ENCODE measurements at places on chromosomes 1 and 21.

- H3K4me1 ChIP-seq: peaks cover 38% of the 10 kb centered on the region
- H3K36me3 ChIP-seq: peaks cover 31% of the 10 kb centered on the region
- peak; percentile 76 for DNase-seq
- H3K4me3 ChIP-seq: no peak overlapping the region
Measured at GRCh38 chr1:43822040-43822690, 111.4 kb upstream of the ARTN start.

- no peaks in the 10 kb centered on the region for H3K36me3 ChIP-seq
- no peak for DNase-seq
- no peak overlapping the region for H3K27ac ChIP-seq
- H3K4me3 ChIP-seq: no peak overlapping the region
- no peaks in the 10 kb centered on the region for H3K27me3 ChIP-seq
- H3K4me1 ChIP-seq: no peaks in the 10 kb centered on the region
Measured at GRCh38 chr1:226903819-226904716, 33.7 kb downstream of the PSEN2 start.

DNA sequence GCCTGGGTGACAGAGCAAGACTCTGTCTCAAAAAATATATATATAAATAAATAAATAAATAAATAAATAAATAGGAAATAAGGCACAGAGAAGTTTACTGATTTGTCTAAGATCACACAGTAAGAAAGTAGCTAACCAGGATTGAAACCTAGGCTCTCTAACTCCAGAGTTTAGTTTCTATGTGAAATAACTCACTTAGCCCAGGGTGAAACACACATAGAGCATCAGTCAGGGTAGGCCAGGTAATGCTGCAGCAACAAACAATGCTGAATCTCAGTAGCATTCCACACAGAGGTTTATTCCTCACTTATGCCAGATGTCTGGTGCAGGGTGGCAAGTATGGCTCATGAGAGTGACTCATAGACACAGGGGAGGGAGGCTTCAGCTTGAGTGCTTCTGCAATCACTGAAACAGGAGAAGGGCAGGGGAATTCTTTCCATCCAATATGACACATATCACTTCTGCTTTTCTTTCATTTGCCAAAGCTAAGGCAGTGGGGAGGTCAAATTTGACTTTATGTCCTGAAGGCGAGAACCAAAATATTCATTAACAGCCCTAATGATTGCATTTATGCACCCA is 37.1 kb upstream of the KANK4 start:
- no peaks in the 10 kb centered on the region for H3K36me3 ChIP-seq
- peak overlapping the region; percentile 55 for H3K27ac ChIP-seq
- no peaks in the 10 kb centered on the region for H3K27me3 ChIP-seq
- DNase-seq: no peak
- H3K4me1 ChIP-seq: peaks cover 9% of the 10 kb centered on the region

DNA sequence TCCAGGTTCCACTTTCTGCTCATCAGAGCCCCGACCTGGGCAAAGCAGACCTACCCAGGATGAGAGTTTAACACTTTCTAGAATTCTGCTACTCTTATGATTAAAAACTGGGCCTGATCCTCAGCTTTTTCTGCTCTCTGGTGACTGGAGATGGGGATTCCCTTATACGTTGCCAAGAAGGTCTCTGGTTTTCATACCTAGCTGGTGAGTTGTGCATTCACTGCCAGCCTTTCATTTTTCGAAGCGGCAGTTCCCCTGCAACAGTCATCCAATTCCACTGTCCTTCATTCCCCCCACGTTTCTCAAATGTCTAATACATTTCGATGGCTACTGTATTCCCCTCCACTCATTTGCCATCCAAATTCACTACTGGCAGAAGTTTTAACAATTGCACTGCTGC is 135.3 kb downstream of the ADSS2 start:
- no peaks in the 10 kb centered on the region for H3K36me3 ChIP-seq
- no peak overlapping the region for H3K4me3 ChIP-seq
- no peak overlapping the region for H3K27ac ChIP-seq
- DNase-seq: no peak
- no peaks in the 10 kb centered on the region for H3K4me1 ChIP-seq

GRCh38 chr1:113732802-113733201 is 26.5 kb downstream of the PHTF1 start:
- no peak overlapping the region for H3K27ac ChIP-seq
- H3K4me1 ChIP-seq: no peaks in the 10 kb centered on the region
- no peaks in the 10 kb centered on the region for H3K27me3 ChIP-seq

- no peaks in the 10 kb centered on the region for H3K27me3 ChIP-seq
- H3K4me1 ChIP-seq: peaks cover 16% of the 10 kb centered on the region
- DNase-seq: no peak
- H3K36me3 ChIP-seq: no peaks in the 10 kb centered on the region
- H3K27ac ChIP-seq: peak overlapping the region; percentile 41
- no peak overlapping the region for H3K4me3 ChIP-seq
Measured at GRCh38 chr1:204591473-204592090, 75.4 kb downstream of the MDM4 start.

- H3K36me3 ChIP-seq: no peaks in the 10 kb centered on the region
- no peak for DNase-seq
- H3K4me1 ChIP-seq: peaks cover 27% of the 10 kb centered on the region
- no peaks in the 10 kb centered on the region for H3K27me3 ChIP-seq
- no peak overlapping the region for H3K4me3 ChIP-seq
Measured at GRCh38 chr1:187685333-187685732, 856.6 kb downstream of the PLA2G4A start.

DNA sequence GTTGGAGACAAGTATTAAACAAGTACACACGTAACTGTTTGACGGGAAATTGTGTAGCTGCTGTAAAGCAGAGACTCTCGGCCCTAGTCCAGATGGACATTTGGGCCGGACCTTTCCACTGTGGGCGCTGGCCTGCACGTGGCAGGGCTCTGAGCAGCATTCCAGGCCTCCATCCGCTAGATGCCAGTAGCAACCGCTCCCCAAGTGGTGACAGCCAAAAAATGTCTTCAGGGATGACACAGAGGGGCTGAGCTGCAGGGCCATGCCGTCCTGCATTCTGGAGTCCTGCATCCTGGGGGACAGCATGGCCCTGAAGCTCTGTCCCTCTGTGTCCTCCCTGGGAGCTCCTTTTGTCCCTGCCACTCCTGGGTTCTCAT is 24.8 kb downstream of the A3GALT2 start:
- H3K4me3 ChIP-seq: no peak overlapping the region
- H3K4me1 ChIP-seq: no peaks in the 10 kb centered on the region
- H3K27ac ChIP-seq: no peak overlapping the region
- H3K36me3 ChIP-seq: peaks cover 19% of the 10 kb centered on the region
